CD4-positive, alpha-beta T cell treated with Interleukin-21 for 1 hour (primary cell): ENCODE measurements at places on chromosomes 3 and 15.

DNA sequence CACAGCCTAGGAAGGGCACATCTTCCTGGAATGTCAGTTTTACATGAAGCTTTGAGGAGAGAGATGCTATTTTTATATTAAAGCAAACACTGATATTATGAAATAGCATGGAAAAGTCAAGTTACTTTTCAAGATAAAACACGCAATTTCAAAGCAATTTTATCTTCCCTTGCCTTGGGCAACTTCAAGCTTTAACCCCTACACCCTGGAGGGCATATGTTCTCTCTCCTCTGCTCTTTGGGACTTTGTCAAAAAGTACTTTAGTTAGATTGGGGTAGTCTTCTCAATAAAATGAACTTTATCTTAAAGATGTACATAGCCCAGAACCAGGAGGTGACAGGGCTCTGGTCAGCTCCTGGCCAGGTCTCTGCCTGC lies 86.9 kb upstream of the PLXNA1 start:
- DNase-seq, result no peak

GRCh38 chr3:12471241-12471640 lies 13.0 kb upstream of the TSEN2 start:
- no peak for DNase-seq

GRCh38 chr15:77607894-77608261 lies 24.8 kb downstream of the LINGO1 start:
- no peak for DNase-seq

GRCh38 chr3:69766638-69767037 lies 27.4 kb downstream of the MITF start:
- DNase-seq, result no peak

GRCh38 chr15:77387365-77388105 lies 32.4 kb downstream of the PEAK1 start:
- no peak for DNase-seq
